Gastroesophageal sphincter (tissue), 4 donors: ENCODE measurements at places on chromosomes 7 and 10.

DNA sequence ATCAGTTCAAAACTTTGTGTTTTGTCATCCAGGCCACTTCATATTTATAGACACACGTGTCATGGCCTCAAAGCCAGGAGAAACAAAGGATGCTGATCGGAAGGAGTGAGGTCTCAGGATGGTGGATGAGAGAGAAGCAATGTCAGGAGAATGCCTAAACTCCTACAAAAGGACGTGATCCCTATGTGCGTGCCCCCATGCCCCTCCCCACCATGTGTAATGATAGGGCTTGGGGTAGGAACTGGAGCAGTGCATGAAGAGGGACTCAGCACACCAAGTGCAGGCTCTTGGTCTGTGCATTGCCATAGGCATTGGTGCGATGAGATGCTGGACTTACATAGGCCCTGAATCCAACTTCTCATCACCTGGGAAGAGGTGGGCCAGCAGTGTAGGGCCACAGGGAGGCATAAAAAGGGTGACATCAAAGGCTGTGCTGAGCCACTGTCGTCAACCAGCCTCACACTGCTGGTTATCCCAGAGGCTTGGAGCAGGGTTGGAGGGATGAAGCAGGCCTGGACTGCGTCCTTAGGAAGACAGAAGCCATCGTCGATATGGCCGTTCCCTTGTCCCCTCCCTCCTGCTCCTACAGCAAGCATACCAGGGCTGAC, 46.9 kb upstream of the GDF10 start:
- no peak for ATAC-seq

GRCh38 chr7:142932386-142933091, 1.0 kb downstream of the TRPV5 start:
- no peak for ATAC-seq

GRCh38 chr10:30999070-30999712, 32.5 kb downstream of the ZNF438 start:
- peak; percentile 85 for ATAC-seq

DNA sequence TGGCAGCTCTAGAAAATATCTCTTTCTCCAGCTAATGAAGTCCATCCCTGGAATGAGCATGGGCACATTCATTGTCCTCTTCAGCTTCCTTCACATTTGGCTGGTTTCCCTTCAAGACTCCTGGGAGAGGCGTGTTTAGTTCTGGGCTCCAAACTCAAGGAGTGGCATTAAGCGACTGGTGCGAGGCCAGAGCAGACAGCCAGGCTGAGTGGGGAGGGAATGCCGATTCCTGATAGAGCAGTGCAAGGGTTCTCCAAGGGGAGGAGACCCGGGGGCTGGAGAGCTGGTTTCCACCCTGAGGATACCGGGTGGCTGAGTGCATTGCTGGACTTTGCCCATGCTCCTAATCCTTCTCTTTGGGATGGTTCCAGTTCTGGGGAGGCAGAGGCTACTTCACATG, 372.1 kb downstream of the RPS24 start:
- ATAC-seq: no peak

GRCh38 chr7:159125104-159125954, 19.3 kb downstream of the VIPR2 start:
- peak; percentile 22 for ATAC-seq

DNA sequence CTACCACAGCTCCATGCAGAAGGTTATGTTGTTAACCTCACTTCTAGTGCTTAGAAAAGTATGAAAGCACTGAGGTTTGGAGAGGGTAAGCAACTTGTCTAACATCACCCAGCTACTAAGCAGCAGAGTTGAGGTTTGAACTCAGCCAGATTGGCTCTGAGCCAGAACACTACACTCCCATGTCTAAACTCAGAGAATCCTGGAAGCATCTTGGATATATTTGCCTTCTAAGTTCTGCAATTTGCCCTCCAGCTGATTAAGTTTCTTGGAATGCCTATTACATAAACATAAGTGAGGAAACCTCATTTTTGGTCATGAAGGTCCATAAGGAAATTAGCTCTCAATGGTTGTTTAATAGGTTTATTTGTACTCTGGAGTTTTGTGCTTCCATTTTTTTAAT, 78.1 kb upstream of the PHYHIPL start:
- peak; percentile 65 for ATAC-seq

GRCh38 chr10:131429942-131430341, 118.4 kb upstream of the TCERG1L start:
- no peak for ATAC-seq
